ENCODE measurements at places on chromosomes 5 and 9.

DNA sequence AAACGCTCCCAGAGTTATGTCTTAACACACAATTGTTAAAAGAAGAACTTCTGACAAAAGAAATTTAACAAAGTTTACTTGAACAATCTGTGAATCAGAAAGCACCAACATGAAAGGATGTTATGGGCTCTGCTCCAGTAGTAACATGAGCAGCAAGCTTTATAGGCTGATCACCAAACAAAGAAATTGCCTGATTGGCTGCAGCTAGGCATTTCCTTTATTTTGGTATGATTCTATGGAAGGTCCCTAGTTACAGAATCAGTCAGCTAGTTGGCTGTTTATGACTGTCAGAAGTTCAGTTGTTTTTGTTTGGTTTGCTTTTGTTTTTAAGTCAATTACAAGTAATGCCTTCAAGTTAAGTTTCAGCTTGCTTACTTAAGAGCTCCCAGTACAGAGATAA lies 102.4 kb upstream of the SMC2 start:
- DNase-seq, result no peak

- no peak for DNase-seq
Observed at GRCh38 chr5:912280-913091, 19.8 kb downstream of the TRIP13 start.

- no peak for DNase-seq
Observed at GRCh38 chr9:136726631-136727191, 14.3 kb downstream of the DIPK1B start.

DNA sequence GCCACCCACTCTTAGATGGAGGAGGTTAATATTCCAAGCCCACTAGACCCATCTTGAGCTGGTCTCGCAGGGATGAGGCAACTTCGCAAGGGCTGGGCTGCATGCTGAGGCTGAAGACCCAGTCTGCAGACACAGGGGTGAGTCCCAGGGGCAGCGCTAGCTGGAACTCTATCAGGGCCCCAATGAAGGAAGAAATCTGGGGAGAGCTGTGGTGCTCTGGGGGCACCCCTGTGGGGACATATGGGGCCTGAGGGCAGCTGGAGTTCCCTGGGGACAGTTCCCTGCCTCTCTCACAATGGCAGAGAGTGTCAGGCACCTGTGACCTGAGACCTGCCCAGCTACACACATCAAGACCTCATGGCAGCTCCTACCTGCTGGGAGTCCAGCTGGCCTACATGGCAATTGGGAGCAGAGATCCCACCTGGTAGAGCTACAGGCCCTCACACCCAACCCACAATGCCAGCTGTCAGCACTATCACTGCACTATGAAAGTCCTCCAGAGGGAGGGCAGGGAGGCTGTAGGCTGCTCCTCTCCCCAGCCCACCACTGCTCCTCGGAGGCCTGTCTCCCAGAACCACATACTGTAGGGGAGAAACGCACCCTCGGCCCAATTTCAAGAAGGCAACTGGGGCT lies 202.2 kb downstream of the GABBR2 start:
- DNase-seq, result no peak

DNA sequence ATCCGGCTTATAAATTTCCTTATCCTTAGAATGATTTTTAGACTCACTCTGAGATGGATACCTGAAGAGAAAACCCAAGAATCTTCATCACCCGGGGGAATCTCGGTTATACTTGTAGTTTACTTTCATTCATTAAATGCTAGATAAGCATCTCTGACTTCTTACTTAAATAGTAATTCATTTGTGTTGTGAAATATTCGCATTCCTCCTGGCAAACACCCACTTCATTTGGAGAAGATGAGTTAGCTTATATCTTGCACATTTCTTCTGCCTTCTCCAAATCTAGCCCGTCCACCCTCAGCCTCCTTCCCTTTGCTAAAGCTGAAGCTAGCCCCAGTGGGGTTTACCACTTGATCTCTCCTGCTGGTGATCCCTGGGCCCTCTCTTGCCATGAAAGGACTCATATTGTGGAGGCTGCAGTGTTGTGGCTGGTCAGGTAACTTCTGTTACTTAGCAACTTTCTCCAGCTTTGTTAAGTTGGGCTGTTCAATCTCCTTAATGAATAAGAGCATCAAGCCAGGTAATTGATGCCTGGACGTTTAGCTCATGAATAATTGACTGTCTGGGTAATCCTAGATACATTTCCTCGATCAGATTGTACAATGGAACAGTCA lies 11.3 kb upstream of the POU4F3 start:
- DNase-seq, result no peak

DNA sequence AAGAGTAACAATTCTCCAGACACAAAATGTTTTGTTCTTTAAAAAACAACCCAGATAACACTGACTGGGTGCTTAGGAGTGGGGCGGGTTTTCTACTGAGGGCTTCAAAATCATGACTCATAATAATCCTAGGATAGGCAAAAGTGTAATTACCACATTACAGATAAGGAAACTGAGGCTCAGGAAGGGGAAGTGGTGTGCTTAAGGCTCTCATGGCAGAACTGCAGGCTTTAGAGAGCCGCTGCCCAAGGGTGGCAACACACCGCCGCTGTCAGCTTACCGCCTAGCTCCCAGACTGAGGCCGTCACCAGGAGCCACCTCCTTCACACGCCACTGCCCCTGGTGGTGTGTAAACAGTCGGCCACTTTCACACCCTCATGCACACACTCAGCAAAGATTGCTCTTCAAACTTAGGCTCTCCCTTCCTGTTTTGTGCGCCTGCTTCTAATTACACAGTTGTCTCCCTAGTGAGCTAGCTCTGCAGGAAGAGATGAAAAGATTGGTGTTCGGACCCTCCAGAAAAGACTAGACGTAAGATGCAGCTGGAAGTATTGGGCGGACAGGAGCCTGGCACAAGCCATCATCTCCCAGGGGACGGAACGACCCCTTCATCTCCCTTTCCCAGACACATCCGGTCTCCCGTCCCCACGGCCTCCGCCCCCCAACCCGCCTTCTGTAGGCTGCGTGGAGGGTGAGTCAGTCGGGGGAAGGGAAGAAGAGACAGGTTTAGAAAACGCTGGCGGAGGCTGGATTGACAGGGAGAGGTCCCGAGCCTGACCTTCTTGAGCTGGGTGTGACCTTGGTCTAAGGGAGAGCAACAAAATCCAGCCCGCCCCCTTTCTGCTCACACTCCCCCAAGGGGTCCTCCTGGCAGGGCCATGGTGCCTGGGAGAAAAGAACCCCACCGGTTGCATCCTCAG lies 162.7 kb downstream of the SYK start:
- DNase-seq, result no peak

DNA sequence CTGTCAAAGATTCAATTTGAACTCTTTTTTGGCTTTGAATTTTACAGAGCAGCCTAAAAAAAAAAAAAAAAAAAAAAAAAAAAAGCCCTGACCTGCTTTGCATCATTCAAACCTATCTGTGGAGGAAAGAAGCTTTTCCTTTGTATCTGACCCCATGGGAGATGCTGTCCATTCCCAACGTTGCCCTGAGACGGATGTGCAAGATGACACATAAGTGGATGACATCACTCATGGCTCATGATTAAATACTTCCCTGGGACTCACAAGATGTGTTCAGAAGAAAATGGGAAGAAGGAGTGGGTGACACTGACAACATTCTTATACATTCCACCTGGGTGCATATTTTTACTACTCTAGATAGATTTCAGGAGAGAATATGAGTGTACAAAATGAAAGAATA lies 245.7 kb upstream of the ELAVL2 start:
- no peak for DNase-seq

GRCh38 chr9:119360237-119360636 lies 9.0 kb downstream of the BRINP1 start:
- no peak for DNase-seq

- DNase-seq, result no peak
Observed at GRCh38 chr5:34009610-34010009, 1.8 kb upstream of the AMACR start.

DNA sequence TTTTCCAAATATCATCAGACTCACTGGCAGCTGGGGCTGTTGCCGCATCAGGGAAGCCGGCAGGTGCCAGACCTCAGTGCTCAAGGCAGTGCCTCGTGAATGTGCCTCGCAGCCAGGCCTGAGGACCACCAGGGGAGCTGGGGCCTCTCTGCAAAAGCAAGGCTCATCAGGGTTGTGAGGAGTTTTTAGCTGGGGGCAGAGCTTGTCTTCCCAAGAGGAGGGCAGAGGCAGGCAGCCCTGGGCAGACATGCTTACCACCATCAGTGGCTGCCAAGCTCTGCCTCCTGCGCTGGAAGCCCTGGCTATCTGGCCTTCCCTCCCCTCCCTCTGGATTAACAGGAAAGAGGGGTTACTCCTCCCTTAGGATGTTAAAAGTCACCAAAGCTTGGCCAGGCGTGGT lies 8.8 kb upstream of the TBC1D9B start:
- no peak for DNase-seq

DNA sequence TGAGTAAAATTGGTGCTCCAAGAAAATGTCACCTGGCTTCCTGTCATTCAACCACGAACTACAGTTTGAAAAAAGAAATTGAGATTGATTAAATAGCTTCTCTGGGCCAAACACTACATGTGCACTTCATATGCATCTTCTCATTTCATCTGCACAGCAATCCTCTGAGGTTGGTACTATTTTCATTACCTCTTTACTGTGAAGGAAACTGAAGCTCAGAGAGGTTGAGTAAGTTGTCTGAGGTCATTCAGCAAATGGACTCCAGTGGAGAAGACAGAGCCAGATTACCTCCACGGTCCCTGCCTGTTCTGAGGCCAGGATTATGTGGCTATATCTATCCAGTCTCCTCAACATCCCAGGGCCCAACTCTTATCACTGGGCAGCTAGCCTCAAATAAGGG lies 46.5 kb downstream of the SLC6A7 start:
- no peak for DNase-seq

DNA sequence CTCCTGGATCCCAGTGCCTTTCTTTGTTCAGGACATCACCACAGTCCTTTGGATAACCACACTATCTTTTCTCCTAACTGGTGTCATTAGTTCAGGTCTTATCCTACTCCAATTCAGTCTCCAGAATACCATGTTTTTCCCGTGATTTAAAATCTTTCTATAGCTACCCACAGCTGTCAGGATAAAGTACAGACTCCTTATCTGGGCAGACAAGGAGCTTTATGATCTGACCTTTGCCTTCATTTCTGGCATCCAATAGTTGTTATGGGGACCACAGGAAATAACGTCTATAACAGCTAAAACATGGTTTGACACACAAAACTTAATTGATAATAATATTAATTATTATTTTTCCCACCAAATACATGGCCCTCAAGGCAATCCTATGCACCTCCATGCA lies 125.6 kb downstream of the ARL15 start:
- DNase-seq, result no peak

- no peak for DNase-seq
Observed at GRCh38 chr5:103290846-103291245, 32.3 kb downstream of the MACIR start.

- peak; percentile 19 for DNase-seq
Observed at GRCh38 chr9:105950894-105951293, 256.6 kb downstream of the TMEM38B start.

- no peak for DNase-seq
Observed at GRCh38 chr5:16612007-16612406, 4.8 kb downstream of the RETREG1 start.

DNA sequence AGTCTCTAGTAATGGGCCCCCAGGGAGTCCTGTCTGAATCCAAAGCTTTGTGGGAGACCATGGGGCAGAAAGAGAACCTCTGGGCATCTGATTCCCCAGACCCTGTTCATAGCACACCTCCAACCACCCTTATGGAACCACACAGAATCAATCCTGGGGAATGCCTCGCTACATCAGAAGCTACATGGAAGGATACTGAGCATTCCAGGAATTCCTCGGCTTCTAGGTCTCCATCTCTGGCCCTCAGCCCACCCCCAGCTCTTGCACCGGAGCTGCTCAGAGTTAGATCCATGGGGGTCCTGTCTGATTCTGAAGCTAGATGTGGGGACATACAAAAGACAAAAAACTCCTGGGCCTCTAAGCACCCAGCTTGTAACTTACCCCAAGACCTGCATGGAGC lies 28.4 kb downstream of the VCP start:
- DNase-seq, result no peak

GRCh38 chr5:59592101-59592500 lies 301.4 kb downstream of the PDE4D start:
- DNase-seq, result no peak

- no peak for DNase-seq
Observed at GRCh38 chr9:16712787-16713186, 157.7 kb downstream of the BNC2 start.

DNA sequence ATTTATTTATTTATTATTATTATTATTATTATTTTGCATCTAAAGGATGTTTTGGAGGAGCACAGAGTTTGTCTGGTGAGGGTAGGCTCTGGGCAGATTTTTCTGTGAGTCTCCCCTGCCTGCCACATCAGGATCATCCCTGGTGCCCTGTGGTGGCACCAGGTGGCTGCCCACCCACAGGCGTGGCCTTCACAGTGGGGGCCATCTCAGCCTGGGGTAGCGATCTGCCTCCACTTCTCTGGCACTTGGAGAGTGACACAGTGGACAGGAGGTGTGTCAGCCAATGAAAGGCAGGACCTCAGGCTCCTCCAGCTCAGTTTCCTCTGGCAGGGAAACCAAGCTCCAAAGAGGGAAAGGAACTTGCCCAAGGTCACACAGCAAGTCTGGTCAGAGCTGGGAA lies 30.0 kb downstream of the SLC6A7 start:
- no peak for DNase-seq

DNA sequence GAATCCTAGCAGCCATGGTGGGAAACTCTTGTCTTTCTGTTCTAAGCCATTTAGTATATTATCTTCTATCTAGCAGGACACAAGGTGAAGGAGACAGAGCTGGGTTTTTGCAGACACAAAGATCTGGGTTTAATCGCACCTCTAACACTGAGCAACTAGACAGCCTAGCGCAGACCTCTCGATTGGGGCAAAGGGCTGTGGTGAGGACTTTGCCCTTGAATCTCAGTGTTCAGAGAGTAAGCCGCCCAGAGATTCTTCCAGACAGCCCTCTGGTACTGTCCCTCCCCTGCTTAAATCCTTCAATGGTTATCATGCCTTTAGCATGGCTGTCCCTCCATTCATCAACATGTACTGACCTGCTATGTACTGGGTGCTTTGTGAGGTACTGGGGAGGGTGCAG lies 128.1 kb downstream of the CRB2 start:
- DNase-seq, result no peak

GRCh38 chr9:138074516-138074915 lies 196.9 kb downstream of the CACNA1B start:
- DNase-seq, result no peak

DNA sequence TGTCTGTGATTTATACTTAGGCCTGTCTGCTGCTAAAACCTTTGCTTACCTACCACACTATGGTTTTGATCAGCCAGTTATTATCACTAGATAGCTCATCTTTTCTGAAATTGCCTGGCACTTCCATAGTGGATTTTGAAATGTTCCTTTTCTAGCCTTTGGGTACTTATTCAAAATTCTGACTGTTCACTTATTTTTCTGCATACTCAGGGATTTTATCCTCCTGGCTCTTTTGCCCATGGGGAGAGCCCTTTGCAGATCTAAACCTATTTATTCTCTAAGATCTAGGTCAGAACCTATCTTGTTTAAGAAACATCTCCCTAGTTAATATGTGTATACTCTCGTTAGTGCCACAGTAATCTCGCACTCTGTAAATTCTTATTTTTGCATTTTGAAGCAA lies 103.5 kb upstream of the C9orf72 start:
- no peak for DNase-seq
